Cerebellum (tissue), 4 donors: ENCODE measurements at places on chromosomes 2 and 18. TPM values are rescaled to one million over a fixed set of nuclear protein-coding genes. Genes with fewer than 3 reads are reported as not detected.

The C1QL2 gene
- 0.27 TPM for total RNA-seq

The MAPK4 gene
- 19.5 TPM for total RNA-seq

- DNase-seq = no peak
These were observed 6.3 kb upstream of the EN1 start for GRCh38 chr2:118853651-118854291.

DNA sequence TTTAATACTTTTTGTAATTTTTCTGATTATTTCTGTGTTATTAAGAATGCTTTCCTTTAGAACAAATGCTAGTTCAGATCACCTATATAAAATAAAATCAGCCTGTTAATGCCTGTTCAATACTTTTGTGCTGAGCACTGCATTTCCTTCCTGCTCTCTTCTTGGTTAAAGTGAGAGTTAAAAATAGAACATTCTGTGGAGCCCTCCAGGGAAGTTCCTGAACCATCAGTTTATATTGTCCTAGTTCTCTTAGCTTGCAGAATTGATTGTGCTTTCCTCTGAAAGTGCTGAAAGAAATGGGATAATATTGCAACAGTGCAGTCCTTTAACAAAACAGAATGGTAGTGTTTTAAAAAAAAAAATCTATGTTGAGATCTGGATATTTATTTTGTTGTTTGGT, 74.6 kb upstream of the UBXN4 start:
- DNase-seq = peak; percentile 4

The FAM237A gene
- not detected for total RNA-seq

- no peak for DNase-seq
These were observed 1859.7 kb upstream of the CELF4 start for GRCh38 chr18:39425172-39425850.
